Neuronal stem cell (in vitro differentiated cells): ENCODE measurements at places on chromosomes 13 and 19.

GRCh38 chr19:41707502-41707812, 969 bp upstream of the CEACAM5 start:
- DNase-seq: no peak

- DNase-seq: no peak
Measured at GRCh38 chr13:44313674-44314073, 60.0 kb upstream of the SERP2 start.

GRCh38 chr13:106699311-106699710, 131.4 kb upstream of the ARGLU1 start:
- no peak for DNase-seq

DNA sequence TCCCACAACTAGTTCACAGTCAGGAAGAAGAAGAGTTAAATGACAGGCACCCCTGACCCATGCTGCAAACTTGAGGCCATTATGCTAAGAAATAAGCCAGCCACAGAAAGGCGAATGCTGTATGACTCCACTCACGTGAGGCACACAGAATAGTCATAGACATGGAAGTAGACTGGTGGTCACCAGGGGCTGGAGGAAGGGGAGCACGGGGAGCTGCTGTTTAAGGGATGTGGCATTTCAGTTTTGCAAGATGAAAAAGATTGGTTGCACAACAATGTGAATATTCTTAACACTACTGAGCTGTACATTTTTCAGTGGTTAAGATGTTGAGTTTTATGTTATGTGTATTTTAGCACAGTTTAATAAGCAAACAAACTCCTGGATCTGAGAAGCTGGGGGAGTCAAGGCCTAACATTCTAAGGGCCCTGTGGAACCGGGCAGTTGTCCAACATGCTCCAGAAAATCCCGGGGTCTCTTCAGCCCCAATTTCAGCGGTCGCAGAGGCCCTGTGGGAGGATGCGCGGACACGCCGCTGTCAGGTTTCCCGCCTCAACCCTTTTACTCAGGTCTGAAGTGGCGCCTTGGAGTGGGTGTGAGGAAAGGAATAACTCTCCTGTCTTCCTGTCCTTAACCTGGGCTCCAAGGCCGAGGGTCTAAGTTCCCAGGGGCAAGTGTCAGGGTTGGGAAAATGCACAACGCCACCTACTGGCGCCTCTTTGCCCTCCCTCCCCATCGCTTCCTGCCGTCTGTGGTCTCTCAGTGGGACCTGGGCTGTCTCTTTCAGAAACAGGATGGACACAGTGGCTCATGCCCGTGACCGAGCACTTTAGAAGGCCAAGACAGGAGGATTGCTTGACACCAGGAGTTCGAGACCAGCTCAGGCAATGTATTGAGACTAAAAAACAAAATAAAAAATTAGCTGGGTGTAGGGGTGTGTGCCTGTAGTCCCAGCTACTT, 4.4 kb upstream of the TMEM272 start:
- DNase-seq: peak; percentile 40

- no peak for DNase-seq
Measured at GRCh38 chr13:93406136-93406535, 179.5 kb downstream of the GPC6 start.
